ENCODE measurements at places on chromosomes 3 and 15.
A peak's percentile ranks its signal among the peaks of the same experiment; 100 is the strongest.

- DNase-seq, result peak; percentile 12
These were observed 86.6 kb downstream of the FNDC3B start for GRCh38 chr3:172125963-172126457.

DNA sequence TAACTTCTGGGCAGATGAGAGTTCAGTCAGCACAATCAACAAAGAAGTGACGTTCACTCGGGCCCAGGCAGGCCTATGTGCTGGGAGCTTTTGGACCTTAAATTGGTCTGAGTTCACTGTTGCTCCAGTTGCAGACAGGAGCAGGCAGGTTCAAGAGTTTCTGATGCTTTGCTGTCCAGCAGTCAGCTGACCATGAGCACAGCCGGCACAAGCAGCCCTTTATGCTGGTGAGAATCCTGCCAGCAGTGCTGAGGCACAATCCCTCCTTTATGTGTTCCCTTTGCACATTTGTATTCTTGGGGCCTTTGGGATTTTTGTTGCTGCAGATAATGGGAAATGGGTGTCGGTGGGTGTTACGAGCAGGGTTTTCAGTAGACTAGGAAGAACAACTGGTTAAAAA lies 81.2 kb upstream of the GOLGA8J start:
- no peak for DNase-seq

DNA sequence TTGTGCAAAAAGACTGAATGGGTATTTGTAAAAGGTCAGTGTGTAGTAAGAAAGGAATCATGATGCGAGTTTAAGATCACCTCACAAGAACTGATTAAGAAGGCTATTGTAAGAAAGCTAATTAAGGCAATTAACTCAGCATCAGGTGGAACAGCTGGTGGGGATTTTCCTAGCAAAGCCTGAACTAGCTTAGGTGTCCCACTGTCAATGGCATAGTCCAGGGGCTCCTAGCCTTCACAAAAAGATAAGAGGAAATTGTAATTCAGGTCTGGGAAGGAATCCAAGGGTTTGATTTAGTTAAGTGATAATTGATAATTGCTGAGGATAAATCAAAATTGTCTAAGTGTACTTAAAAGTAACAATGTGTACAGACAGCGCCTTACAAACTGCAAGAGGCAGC lies 901.6 kb downstream of the TUSC7 start:
- DNase-seq, result no peak

GRCh38 chr3:158095814-158096704 lies 10.2 kb downstream of the SHOX2 start:
- DNase-seq, result no peak

GRCh38 chr15:33451385-33451784 lies 140.6 kb downstream of the RYR3 start:
- DNase-seq, result no peak

DNA sequence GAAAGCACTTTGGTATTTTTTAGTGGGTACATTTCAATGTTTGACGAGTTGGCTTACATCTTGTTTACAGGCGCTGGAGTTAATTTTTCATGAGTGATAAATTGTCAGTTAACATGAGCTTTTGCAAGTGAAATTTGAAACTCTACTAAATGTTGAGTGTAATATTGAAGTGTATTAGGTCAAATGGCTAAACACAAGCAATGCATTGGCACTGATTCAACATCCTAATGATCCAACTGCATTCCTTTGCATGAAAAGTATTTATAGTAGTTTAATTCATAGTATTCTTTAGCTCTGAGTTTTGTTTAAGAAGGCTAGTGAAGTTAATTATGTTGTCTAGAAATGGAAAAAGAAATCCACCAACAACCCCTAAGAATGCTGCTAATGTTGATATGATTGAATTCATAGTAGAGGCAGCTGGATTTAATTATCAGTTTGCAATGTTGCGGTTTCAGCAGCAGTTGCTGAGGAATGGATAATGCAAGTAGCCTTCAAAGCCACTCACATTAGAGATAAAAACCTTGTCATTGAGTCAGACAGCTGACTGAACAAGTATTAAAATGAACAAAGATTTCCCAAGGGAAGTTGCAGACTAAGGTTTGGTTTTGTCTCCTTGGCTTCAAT lies 245.6 kb upstream of the GOLIM4 start:
- no peak for DNase-seq

- no peak for DNase-seq
These were observed 24.6 kb downstream of the TOMM70 start for GRCh38 chr3:100376301-100376700.

DNA sequence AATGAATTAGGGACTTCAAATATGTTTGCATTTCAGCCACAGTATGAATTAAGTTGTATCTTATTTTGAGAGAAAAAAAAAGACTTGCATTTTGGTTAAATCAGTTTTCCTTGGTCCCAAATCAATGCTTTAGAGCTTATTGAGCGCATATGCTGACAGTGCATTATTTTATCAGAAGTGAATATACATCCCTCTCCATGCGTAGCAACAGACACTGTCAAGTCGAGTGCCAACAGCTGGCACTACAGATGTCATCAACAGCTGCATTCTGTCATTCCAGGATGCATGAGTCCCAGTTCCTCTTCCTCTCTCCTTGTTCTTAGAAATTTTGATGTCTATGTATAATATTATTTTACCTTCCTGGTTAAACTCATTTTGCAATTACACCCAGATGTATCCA lies 156.1 kb upstream of the FOXB1 start:
- no peak for DNase-seq

GRCh38 chr15:55197719-55198118 lies 978 bp upstream of the RSL24D1 start:
- no peak for DNase-seq

GRCh38 chr15:38038659-38039442 lies 104.4 kb downstream of the TMCO5A start:
- DNase-seq, result no peak
